HuH-7 (cell line): ENCODE measurements at places on chromosomes 6 and 20.

GRCh38 chr6:32152769-32153563, 975 bp upstream of the PPT2 start:
- DNase-seq: peak; percentile 36

- DNase-seq: no peak
Observed at GRCh38 chr6:162622572-162622971, 105.0 kb downstream of the PRKN start.

GRCh38 chr6:112475083-112475482, 128.0 kb downstream of the RFPL4B start:
- DNase-seq: no peak

DNA sequence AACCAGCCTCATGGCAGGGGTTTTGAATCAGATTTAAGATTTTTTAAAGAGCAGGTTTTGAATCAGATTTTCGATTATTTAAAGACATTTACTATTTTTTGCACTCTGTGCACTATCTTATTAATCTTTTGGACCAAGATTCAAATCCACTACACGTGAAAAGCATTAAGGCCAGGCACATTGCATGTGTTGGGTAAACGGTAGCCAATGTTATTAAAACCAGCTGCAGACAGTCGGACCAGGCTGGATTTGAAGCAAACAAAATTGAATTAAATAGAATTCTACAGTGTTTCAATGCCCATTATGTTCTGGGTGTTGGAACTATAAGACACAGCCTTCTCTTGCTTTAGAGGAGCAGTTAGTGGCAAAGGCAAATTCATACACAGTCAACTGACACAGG, 7.7 kb downstream of the HLA-DOA start:
- DNase-seq: no peak

DNA sequence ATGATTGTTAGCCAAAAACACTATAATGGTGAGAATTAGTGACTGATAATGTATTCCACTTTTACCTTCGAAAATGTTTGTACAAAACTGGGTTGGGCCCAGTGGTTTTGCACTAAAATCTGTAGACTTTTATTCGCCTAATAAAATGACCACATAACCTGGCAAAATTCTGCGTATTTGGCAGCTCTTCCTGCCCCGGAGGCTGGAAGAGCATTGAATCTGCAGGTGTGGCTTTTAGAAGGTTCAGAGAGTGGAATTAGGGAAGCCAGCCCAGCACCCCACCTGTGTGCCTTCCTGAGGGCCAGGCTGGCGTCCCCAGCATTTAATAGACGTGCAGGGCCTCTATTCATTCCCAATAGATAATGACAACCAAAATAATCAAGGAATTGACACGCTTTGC, 256.7 kb downstream of the UST start:
- DNase-seq: no peak

DNA sequence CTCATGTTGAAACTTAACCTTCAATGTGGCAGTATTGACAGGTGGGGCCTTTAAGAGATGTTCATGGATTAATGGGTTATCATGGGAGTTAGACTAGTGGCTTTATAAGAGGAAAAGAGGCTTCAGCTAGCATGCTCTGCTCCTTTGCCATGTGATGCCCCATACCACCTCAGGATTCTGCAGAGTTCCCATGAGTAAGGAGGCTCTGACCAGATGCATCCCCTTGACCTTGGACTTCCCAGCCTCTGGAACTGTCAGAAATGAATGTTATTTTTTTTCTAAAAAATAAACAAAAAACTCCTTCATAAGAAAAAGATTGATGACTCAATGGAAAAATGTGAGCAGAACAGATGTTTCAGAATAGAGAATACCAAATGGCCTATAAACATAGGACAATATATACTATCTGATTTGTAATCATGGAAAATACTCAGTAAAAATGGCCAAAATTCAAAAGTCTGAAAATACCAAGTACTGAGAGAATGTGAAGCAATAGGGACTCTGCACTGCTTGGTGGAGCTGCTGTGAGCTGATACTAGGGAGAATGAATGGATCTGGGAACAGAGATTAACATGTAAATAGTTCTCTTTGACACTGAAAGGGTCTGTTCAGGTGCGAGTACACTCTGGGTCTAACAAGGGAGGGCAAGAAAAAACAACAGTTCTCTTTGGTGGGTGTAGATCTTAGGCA, 7.4 kb upstream of the TRIM39 start:
- no peak for DNase-seq

DNA sequence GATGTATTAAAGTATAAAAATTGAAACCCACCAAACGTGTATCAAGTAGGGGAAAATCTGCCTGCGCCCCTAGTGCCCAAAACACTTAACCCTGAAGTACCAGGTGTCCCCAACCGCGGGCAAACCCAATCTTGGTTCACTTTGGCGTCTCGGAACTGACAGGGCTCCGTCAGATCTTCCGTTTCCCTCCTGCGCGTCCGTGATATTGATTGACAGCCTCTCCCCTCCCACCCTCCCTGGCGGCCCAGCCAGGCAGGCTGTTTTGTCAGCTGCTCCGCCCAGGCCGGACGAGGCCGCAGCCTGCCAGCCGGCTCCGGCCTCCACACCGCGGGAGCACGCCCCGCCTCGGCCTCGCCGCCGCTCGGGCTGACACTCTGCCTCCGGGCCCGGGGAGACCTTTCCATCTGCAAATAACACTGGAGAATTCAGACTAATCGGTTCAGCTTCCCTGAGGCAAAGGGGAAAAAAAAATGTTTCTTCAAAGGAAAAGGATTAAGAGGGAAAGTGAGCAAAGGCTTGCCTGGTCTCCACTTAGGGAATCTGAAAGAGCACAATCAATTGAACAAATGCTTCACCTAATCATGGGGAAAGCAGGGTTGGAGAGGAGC, 234.9 kb upstream of the MCHR2 start:
- DNase-seq: peak; percentile 82

- DNase-seq: no peak
Observed at GRCh38 chr20:25258828-25259227, 10.9 kb downstream of the PYGB start.

DNA sequence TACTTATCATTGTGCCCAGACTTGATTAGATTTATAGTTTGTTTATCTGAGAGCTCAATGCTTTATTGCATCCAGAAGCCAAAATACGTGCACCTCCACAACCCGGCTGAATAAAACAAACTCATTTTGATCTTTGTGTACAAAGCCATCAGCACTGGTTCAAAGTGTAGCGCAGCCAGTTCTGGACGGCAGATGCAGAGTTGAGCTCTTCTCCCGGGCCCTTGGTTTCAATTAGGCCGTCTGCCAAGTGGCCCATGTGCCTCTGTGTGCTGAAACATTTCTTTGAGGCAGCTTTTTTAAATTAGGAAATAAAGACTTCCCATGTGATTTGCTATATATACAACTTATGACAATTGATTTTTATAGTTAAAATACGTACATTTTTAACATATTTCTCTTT, 96.2 kb upstream of the RSPO3 start:
- peak; percentile 17 for DNase-seq

- DNase-seq: no peak
Observed at GRCh38 chr20:45012682-45013302, 46.5 kb downstream of the STK4 start.

DNA sequence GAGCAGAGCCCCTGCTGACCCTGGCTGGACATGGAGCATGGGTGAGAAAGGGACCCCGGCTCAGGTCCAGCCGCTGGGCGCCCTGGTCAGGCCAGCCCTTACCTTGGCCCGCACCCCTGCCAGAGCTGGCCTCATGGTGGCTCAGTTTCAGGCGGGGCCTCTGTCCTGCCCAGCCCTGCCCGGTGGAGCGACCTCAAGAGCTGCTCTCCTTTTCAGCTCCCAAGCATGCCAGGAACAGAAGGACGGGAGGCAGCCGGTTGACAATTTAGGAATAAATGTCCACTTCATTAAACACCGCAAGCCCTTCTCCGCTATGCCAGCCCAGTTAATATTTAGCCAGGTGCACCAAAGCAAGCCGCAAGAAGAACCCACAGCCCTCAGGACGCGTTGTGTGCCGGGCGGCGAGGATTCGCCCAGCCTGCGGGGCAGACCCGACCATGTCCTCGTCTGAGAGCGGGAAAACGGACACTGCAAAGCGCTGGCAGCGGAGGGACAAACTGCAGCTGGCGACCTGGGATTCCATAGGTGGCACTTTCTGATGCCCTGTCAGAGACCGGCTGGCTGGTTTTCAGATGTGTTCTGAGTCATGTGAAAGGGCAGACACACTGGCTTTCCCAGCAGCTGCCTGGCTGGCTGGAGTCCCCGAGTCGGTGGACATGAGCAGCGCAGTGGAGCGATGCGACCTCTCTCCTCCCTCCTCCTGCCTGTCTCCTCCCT, 221.9 kb downstream of the TTLL2 start:
- DNase-seq: no peak

DNA sequence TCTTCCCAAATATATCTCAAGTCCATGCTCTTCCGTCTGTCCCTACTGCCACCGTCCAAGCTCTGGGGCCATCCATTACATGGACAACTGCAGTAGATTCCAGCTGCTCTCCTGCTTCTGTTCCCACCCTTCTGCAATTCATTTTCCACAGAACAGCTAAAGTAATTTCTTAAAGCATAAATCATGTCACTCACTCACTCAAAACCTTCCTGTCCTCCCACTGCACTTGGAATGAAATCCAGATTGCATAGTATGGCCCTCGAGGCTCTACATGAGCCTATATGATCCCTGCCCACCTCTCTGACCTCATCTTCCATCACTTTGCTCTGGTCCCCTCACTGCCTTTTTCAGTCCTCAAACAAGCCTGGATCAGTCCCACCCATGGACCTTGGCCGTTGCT, 10.9 kb downstream of the PHACTR2 start:
- DNase-seq: no peak

GRCh38 chr6:10221178-10221577, 193.7 kb downstream of the TFAP2A start:
- DNase-seq: no peak

GRCh38 chr6:34018961-34019606, 126.8 kb downstream of the GRM4 start:
- no peak for DNase-seq

GRCh38 chr20:60008130-60008808, 50.0 kb downstream of the CDH26 start:
- no peak for DNase-seq

- peak; percentile 70 for DNase-seq
Observed at GRCh38 chr6:33410711-33411631, at the start of gene PHF1. TSS of gene PHF1 (plus strand) at chr6:33411014. CDS start at chr6:33412264, 1,250 bp downstream.

GRCh38 chr6:39084506-39084905, 30.5 kb downstream of the SAYSD1 start:
- DNase-seq: no peak

- no peak for DNase-seq
Observed at GRCh38 chr6:145225500-145225899, 509.8 kb downstream of the EPM2A start.

GRCh38 chr20:4116091-4116490, 100.7 kb upstream of the RNF24 start:
- no peak for DNase-seq

DNA sequence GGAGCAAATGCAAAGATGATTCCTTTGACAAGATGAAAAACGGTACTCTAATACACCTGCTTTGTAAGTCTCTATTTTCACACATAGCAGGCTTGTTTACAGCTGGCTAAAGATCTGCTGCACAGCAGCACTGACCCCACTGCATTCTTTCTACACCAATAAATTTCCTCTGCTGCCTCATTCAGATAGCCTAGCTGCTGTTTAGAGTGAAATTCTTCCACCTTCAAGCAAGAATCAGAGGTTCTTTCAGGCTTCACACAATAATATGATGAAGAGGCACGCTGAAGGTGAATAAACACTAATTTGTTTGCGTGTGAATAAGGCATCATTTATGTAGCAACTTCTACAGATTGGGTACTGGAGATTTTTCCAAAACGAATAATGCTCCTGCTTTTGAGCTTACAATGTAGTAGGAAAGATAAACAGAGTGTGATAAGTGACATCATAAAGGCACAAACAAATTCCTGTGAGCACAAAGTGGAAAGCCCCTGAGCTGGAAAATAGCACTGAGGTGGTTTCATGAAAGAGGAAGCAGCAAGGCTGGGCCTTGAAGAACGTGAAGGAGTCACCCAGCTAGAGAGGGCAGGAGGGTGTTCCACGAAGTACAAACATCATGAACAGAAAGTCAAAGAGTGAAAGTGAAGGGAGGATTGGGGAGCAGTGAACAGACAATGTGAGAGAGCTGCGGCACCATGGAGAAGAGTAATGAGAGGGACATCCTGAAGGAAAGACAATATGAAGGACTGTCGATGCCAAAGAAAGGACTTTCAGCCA, 543.4 kb downstream of the CD83 start:
- no peak for DNase-seq

GRCh38 chr6:148760568-148761526, 14.0 kb downstream of the UST start:
- DNase-seq: no peak

GRCh38 chr6:84500726-84501125, 263.7 kb downstream of the TBX18 start:
- no peak for DNase-seq

DNA sequence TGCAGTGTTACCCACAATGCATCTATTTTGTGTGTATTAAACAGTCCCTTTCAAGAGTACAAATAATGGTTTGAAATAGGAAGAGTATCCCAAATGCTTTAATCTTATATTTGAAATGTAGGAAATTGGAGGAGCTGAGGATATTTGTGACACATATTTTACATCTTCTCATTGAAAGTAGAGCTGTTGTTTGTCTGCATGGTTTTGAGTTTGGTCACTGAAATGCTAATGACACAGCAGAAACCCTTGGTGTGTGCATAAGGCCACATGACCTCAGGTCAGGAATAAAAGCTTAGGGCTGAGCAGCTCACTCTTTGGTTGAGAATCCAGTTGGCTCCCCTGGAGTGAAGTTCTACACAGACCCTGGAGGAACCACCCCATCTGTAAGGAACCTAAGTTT, 49.8 kb downstream of the TPD52L1 start:
- no peak for DNase-seq

- DNase-seq: no peak
Observed at GRCh38 chr20:57475388-57476083, 49.4 kb downstream of the CTCFL start.

- no peak for DNase-seq
Observed at GRCh38 chr20:8764344-8764962, 304.4 kb upstream of the PLCB4 start.

DNA sequence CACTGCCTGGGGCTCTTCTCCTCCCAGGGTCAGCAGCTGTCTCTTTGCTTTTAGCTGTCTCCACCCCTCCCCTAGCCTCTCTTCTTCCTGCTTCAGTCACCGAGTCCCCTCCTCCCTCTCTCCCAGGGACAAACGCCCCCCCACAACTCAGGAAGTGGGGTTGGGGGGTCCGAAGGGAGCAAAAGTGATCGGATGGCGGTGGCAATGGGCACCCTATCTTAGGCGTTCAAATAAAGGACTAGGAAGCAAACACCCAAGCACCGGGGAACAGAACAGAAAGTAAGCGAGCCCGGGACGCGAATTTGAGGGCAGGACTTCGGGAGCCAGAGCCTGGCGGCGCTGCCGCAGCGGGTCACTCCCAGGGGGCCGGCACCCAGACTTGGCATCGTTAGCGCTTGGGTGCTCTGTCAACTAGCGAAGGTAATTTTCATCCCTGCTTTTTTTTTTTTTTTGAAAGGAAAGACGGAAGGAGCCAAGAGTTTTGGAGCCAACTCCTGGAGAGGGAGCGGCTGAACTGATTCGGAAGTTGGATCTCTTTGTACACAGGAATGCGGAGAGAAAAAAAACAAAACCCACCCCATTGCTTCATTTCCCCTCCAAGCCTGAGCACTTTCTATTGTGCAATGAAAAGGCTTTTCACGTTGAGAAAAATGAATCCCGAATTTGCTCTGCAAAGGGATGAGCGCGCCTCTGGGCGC, 815 bp upstream of the ITPR3 start:
- no peak for DNase-seq
